HS-5 (cell line): ENCODE measurements at places on chromosomes 7 and 10.

GRCh38 chr7:149790146-149790548, 16.8 kb upstream of the ZNF467 start:
- no peak for DNase-seq

- DNase-seq = no peak
These were observed 29.0 kb downstream of the AGAP3 start for GRCh38 chr7:151115121-151115835.

DNA sequence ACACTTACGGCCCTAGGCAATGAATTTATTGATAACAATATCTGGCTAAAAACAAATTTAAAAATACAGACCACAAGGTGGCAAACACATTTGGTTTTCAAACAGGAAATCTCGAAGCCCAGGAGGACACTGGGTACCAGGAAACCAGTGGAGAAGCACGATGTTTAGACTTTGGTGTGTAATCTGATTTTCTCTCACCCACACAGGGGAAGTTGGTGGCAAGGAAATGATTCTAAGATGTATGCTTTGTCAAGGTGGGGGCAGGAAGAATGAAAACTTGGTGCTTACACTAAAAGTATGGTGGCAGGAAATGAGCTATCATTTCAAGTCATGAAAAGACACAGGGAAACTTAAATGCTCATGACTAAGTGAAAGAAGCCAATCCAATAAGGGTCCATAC, 113.2 kb upstream of the ANKRD1 start:
- no peak for DNase-seq

GRCh38 chr7:107255602-107256001, 86.8 kb downstream of the HBP1 start:
- DNase-seq = no peak

GRCh38 chr10:110699859-110700468, 55.8 kb downstream of the RBM20 start:
- DNase-seq = no peak

GRCh38 chr10:22831586-22831985, 96.3 kb upstream of the ARMC3 start:
- DNase-seq = no peak

DNA sequence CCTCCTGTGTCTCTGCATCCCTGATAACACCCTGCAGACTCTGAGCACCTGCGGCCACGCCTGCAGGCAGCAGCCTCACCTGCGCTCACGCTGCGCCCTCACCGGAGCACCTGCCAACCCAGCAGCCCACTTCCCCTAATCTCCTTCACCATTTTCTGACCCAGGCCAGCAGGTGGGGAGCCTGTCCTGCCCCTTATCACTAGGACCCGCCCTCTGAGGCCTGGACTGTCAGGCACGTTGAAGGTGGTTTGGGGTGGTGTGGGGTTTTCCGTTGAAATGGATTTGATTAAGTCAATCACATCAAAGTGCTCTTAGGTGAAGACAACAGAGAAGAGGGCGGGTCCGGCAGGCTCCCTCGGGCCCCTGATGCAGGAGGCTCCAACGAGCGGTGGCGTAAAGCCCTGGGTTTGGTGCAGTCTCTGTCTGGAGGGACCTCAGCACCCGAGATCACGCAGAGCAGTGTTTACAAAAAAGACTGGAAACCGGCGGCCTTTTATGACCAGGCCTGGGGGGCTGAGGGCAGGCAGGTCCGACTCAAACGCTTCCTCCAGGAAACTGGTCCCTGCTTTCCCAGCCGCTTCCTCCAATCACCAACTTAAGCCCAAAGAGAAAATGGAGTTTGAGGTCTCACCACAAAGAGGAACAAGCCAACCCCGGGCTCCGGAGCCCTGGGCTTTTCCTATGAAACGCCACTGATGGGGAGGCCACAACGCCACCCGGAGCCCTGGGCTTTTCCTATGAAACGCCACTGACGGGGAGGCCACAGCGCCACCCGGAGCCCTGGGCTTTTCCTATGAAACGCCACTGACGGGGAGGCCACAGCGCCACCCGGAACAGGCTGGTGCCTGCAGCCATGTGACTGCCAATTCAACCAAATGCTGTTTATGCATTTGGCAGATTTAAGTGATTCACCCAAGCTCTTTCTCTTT, 45.5 kb downstream of the DPYSL4 start:
- no peak for DNase-seq

DNA sequence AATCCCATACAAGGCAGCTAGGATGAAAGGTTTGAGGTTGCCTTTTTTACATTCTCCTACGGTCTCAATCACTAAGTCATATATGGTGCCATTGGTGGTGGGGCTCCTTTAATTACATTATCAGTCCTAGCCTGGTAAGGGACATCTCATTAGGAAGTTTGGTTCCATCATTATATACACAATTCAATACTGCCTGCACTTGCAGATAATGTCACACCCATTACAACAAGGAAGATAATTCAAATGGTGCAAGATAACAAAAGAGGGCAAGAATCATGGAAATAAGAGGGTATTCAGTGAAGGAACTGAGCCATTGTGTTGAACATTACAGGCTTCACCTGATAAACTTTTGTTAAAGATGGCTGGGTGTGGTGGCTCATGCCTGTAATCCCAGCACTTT, 1.7 kb upstream of the TMEM248 start:
- no peak for DNase-seq

- no peak for DNase-seq
These were observed 20.3 kb downstream of the PPIF start for GRCh38 chr10:79367426-79368189.

- DNase-seq = no peak
These were observed 513.0 kb upstream of the AKR1E2 start for GRCh38 chr10:4313051-4313450.

DNA sequence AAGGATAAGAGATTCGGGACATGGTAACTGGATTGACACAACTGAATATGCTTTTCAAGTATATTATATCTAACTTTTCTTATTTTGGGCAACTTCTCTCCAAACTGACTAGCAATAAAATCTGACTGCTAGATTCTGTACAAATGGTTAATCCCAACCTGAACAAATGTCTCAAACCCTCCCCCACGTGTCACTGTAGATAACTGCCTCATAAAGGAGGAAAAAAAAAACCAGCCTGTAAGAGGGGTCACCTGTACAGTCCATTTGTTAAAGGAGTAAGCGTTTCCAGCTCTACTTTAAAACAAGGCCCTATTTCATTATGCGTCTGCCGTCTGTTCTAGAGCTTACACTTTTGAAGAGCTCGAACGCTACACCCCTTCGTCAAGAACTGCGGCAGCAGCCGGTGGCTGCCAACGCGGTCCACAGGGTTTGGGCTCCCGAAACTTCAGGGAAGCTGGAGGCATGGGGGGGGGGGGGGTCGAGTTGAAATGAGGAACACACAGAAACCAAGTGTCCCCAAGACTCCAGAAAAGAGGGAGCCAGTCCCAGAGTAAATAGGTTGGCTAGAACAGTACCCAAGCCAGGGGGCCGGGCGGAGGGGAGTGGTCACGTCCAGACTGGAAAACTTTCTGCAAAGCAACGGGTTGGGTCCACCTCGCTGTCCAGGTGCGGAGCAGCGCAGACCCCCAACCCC, 492 bp downstream of the COG5 start:
- DNase-seq = no peak

GRCh38 chr7:25149836-25150235, 24.8 kb upstream of the CYCS start:
- no peak for DNase-seq

DNA sequence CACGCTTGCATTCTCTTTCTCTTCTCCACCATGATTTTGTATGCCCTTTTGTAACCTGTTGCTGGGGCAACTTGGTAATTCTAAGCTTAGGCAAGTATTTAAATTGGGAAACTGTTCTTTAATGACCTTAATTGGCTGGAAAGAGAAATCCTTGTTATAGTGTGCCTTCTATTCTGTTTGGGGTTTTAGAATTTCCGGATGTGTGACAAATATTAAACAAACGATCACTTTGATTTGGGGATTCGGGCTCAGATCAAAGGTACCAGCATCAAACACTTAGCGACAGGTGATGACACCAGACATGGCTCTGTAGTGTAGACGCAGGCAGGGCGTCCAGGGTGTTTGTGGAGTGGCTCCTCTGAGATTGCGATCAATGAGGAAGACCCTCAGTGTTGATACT, 55.0 kb downstream of the RAB11FIP2 start:
- no peak for DNase-seq

DNA sequence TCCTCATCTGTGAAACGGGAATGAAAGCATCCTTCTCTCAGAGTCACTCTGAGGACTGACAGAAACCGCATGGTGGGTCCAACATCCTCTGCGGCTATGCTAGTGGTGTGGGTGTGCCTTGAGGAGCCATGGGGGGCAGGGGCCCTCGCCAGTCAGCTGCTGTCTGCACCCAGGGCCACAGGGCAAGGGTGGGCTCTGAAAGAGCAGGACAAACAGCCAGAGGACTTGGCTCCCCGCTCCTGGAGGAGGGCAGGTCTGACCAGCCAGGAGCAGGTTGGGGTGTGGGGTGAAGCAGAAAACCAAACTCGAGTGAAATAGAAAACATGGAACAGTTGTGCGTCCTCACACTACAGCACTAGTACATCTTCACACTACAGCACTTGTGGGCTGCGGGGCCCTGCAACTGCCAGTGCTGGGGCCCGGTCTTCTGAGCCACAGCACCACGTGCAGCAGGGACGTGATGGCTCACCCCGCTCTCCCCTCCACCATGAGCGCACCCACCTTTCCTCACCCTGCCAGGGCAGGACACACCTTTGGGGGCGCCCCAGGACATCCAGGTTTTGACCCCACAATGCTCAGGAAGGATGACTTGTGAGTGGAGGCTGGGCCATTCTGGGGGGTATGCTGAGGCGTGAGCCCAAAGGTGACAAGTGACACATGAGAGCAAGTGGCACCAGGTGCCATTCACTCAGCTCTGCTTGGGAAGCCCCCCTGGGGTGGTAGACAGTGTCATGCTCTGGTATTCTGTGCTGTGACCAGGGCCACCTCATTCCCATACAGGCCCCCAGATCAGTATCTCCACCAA, 96.1 kb upstream of the RET start:
- DNase-seq = no peak

- no peak for DNase-seq
These were observed 59.8 kb downstream of the BAMBI start for GRCh38 chr10:28737096-28737495.

- DNase-seq = no peak
These were observed 270.5 kb upstream of the MKLN1 start for GRCh38 chr7:131057015-131057793.

- no peak for DNase-seq
These were observed 3.3 kb upstream of the SEPHS1 start for GRCh38 chr10:13351340-13351915.

DNA sequence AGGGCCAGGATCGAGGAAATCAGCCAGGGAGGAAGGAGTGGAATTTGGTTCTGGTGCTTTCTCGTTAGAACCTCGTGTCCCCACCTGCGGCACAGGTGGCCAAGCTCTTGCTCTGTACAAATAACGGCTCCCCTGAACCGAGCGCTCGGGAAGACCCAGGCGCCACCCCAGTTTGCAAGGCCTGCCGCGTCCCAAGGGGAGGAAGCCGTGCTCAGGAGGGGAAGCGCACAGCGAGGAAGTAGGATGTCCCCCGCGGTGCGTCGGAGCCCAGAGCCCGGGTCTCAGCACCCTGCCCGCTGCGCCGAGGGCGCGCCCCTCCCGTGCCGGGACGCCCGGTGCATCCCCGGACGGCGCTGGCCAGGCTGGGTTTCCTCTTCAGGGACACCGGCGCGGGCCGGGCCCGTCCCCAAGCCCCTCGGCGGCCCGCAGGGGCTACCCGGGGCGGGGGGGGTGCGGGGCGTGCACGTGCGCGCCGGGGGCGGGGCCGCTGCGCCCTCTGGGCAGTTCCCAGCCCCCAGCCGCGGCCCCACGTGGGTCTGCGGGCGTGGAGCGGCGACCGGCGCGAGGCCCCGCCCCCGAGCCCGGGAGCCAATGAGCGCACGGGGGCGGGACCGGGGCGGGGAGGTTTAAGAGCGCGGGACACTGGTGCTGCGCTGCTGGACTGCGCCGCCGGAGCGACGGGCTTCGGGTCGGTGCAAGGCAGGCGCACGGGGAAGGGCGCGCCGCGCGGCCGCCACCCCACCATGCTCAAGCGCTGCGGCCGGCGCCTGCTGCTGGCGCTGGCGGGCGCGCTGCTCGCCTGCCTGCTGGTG, at the start of gene LFNG:
Gene LFNG, plus strand, starts transcription at position 656 of the 812 bp plus-strand sequence. Its CDS starts 88 bp downstream, at position 744.
- peak; percentile 53 for DNase-seq

DNA sequence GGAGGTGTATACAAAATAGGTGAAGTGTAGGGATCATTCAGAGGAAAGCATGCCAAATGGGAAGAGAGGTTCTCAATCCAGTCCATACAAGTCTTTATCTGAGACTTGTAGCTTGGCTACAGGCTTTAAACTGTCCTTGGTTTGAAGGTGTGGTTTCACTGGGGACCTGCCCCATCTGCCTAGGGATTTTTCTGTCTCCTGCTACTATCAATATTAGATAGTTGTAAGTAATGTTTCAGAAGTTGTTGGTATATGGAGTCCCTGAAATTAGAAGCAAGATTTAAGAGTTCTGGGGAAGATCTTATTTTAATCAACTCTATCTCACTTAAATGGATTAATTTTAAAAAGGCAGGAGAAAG, 100.9 kb downstream of the ANKRD7 start:
- DNase-seq = no peak
